ENCODE measurements at places on chromosomes 11 and 22. TPM values are rescaled to one million over a fixed set of nuclear protein-coding genes. Genes with fewer than 3 reads are reported as not detected.

Gene OR52H1
- total RNA-seq = not detected

Gene CRYBB2
- total RNA-seq = not detected

Gene SOX10
- not detected for total RNA-seq

Gene CARNS1
- total RNA-seq = 10.0 TPM

Gene C1QTNF5
- not detected for total RNA-seq

Gene SLCO2B1
- not detected for total RNA-seq
